ENCODE measurements at places on chromosomes 1 and 21.

GRCh38 chr1:198467907-198468306 lies 72.6 kb downstream of the ATP6V1G3 start:
- H3K4me3 ChIP-seq, result no peak overlapping the region
- H3K4me1 ChIP-seq, result no peaks in the 10 kb centered on the region
- H3K36me3 ChIP-seq, result no peaks in the 10 kb centered on the region
- H3K27ac ChIP-seq, result no peak overlapping the region
- no peak for DNase-seq
- H3K27me3 ChIP-seq, result peaks cover 2% of the 10 kb centered on the region

GRCh38 chr1:173191011-173191705 lies 16.0 kb downstream of the TNFSF4 start:
- H3K36me3 ChIP-seq, result peaks cover 11% of the 10 kb centered on the region
- no peak for DNase-seq
- peaks cover 23% of the 10 kb centered on the region for H3K4me1 ChIP-seq
- H3K27ac ChIP-seq, result no peak overlapping the region
- no peak overlapping the region for H3K4me3 ChIP-seq

DNA sequence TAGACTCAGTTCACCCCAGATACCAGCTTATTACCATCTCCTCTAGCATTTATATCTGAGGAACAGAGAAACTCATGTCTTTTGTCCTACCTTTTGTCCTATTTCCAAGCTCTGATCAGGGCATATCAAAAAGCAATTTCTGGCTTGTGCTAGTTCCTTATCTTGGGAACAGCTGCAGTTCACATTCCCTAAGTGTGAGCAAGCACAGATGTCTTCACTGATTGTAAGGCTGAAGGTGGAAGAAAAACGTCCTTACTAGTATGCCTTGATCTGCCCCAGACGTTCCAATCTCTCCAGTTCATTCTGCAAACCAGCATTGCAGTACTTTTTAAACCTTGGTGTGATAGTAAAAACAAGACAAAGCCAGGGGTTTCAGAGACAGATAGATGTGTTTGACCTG lies 139.8 kb downstream of the NCAM2 start:
- no peak overlapping the region for H3K27ac ChIP-seq
- H3K4me1 ChIP-seq, result no peaks in the 10 kb centered on the region
- no peaks in the 10 kb centered on the region for H3K27me3 ChIP-seq
- DNase-seq, result no peak
- H3K4me3 ChIP-seq, result no peak overlapping the region
- H3K36me3 ChIP-seq, result no peaks in the 10 kb centered on the region

- H3K27me3 ChIP-seq, result peaks cover 2% of the 10 kb centered on the region
- H3K4me1 ChIP-seq, result no peaks in the 10 kb centered on the region
- no peaks in the 10 kb centered on the region for H3K36me3 ChIP-seq
These were observed 126.3 kb upstream of the ATP1B1 start for GRCh38 chr1:168980180-168980579.

DNA sequence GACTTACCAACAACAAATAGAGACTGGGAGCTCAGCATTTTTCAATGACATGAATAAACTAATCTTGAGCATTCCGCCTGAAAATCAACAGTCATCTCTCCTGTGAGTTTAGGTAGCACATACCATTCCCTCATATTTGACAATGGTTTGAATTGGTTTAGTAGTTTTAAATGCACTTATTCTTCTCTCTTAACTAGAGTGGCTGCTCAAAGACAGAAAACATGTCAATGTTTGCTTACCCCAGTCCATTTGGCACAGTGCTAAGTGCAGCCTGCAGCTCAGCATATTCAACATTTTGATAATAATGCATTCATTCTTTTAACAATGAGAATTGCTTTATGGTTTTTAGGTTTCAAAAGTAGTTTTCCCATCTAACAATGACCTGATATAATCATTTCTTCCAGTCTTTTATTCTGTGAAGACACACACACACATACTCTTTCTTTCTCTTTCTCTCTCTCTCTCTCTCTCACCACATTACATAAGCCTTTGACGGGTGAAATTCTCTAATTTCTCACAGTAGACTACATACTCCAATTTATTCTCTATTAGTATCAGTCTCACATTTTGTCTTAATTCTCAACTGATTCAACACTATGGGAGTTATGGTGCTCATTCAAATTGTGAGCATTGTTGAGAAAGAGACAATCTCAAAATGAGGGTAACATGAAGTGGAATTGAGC lies 432.3 kb downstream of the LRRIQ3 start:
- H3K27ac ChIP-seq, result no peak overlapping the region
- DNase-seq, result no peak
- no peaks in the 10 kb centered on the region for H3K27me3 ChIP-seq
- no peaks in the 10 kb centered on the region for H3K4me1 ChIP-seq
- H3K4me3 ChIP-seq, result no peak overlapping the region

Data from activated CD8-positive, alpha-beta T cell treated with anti-CD3 and anti-CD28 coated beads, Interleukin-2, amount 10 ng/mL, durations not matched to agents 7 days and 5 days (primary cell).